ENCODE measurements at places on chromosomes 3 and 15.

DNA sequence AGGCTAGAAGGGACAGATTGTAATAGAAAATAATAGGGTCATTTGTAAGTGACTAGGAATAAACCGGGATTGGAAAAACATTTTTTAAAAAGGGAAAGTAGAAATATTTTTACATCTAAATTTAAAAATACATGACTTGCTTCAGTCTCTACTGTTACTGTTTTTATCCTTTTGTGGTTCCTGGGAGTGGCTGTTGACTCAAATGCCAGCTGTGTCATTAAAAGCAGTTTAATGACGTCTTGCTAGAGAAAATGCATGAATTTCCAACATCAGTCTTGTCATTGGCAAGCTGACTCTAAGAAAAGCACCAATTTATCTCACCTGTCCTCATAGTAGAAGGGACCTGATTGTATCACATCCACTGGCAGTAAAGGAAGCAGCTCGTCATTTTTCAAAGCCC, 16.7 kb upstream of the LCMT2 start:
- DNase-seq: no peak

GRCh38 chr15:40002295-40002694, 36.7 kb downstream of the SRP14 start:
- DNase-seq: peak; percentile 72

- DNase-seq: no peak
Measured at GRCh38 chr3:182292591-182292990, 500.7 kb upstream of the ATP11B start.

GRCh38 chr3:16028604-16029003, 145.9 kb upstream of the GALNT15 start:
- DNase-seq: no peak

GRCh38 chr15:85515212-85515611, 134.8 kb downstream of the AKAP13 start:
- no peak for DNase-seq

- DNase-seq: peak; percentile 45
Measured at GRCh38 chr3:13657660-13658435, 108.9 kb downstream of the FBLN2 start.

- DNase-seq: no peak
Measured at GRCh38 chr15:64163659-64164362, 989 bp upstream of the PPIB start.

DNA sequence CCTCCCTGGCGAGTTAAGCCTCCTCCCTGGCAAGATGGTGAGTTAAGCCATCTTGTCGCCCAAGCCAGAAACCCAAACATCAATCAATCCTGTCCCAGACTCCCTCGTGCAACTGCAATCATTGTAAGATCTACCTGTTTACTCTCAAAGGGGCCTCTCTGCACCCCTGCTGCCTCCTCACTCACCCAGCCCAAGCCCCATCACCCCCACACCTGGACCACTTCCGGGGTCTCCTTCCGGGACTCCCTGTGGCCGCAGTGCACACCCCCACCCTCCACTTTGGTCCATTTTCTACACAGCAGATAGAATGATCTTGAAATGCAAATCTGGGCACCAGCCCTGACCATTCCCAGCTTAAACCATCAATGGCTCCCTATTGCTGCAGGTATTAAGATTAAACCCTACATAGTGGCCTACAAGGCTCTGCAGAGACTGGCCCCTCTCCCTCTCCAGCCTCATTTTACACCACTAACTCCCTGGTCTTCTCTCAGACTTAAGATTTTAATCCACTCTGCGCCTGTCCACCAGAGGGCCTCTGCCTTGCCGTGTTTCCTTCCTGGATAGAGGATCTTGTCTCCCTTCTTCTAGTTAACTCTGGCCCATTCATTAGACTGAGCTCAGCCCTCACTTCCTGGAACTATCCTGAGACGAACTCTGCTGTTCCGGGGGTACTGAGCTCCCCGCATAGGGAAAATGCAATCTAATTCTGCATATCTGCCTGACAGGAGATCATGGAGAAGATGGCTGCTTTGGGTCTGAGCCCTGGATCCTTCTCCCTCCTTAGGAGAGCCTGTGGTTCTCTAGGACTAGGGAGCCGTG, 41.9 kb upstream of the SLC6A1 start:
- DNase-seq: peak; percentile 53

DNA sequence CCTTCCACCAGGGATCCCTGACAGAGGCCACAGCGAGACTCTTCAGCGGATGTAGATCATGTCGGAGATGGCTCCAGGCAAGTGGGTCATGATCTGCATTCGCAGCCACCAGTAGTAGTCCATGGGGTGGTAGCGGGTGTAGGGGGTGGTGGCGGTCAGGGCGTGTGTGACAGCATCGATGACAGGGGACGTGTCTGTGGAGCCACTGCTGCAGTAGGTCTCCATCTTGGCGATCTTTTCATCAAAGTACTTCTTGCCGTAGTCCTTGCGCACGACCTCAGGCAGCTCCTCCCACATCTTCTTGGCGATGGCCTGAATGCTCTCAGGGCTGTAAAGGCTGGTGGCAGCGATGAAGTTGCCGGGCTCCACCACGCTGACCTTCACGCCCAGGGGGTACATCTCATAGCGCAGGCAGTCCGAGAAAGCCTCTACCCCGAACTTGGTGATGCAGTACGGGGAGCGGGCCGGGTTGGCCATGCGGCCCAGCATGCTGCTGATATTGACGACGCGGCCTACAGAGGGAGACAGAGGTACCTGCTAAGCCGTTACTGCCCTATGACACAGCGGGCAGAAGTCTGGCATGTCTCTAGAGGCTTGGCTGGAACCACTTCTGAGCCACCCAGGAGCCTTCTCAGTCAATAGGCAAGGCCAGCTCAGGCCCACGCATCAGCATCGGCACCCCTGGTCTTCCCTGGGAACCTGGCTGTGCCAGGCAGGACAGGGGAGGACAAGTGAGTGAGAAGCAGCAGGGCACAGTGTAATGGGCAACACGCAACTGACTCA, 43.7 kb downstream of the BDH1 start:
- peak; percentile 45 for DNase-seq

GRCh38 chr3:7504886-7505775, 644.2 kb downstream of the GRM7 start:
- peak; percentile 78 for DNase-seq

- peak; percentile 99 for DNase-seq
Measured at GRCh38 chr3:124837730-124838186, 49.4 kb downstream of the ITGB5 start.

GRCh38 chr3:9715764-9716437, 12.3 kb downstream of the CPNE9 start:
- peak; percentile 78 for DNase-seq

DNA sequence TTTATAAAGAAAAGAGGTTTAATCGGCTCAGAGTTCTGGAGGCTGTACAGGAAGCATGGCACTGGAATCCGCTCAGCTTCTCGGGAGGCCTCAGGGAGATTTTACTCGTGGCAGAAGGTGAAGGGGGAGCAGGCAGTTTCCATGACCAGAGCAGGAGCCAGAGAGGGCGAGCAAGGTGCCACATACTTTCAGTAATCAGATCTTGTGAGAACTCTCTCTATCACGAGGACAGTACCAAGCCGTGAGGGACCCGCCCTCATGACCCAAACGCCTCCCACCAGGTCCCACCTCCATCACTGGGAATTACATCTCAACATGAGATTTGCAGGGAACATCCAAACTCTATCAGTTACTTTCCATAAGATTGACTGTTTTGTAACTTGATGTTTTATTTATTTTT, 70.7 kb upstream of the SYN2 start:
- no peak for DNase-seq

- DNase-seq: no peak
Measured at GRCh38 chr3:62833538-62833937, 41.7 kb downstream of the CADPS start.

- DNase-seq: peak; percentile 20
Measured at GRCh38 chr3:139120086-139121056, 75.7 kb upstream of the PRR23C start.

DNA sequence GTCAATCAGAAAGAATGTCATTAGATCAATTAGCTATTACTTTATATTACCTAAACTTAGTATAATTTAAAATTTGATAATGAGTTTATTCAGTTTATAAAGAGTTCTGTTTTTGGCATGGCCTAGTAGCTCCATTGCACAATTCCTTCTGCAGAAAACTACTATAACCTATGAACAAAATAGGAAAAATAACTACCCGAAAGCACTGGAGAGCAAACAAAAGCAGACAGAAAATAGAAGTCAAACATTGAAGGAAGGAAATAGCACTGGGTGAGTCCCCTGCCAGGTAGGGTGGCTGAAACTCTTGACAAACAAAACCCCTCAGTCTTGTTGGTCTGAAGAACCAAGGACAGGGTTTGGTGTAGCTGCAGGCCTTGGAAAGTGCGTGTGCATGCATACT, 37.5 kb downstream of the CMC1 start:
- DNase-seq: no peak

DNA sequence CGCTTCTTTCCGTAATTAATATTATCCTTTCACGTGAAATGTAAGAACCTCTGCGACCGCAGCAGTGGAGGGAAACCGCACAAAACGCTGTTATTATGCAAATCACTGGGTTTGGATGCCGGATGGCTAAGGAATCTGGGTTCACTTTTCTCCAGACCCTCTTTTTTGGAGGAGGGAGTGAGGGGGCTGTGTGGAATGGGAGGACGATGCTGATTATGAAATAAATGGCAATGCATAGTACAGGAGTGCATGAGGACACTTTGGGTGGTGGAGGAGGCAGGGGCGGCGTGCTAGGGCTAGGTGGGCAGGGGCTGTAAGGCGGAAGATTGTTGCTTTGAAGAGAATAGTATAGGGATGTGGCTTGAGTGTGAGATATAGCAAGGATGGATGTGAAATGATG, 1.8 kb downstream of the CADM2 start:
- DNase-seq: no peak

DNA sequence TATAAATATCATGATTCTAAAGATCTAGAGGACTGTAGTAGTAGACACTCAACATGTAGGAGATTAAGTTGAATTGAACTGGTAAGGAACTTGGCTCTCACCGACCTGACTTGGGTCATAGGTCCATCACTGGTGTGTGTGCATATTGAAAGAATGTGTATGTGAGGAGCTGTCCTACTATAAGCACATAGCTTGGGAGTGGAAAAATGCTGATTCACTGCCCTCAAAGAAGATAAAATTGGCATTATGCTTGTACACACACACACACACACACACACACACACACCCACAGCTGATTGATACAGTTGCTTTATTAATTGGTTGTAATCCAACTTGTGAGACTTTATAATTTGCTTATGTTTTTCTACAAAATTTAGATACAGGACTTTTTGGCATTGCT, 411.0 kb upstream of the NR2F2 start:
- peak; percentile 5 for DNase-seq

DNA sequence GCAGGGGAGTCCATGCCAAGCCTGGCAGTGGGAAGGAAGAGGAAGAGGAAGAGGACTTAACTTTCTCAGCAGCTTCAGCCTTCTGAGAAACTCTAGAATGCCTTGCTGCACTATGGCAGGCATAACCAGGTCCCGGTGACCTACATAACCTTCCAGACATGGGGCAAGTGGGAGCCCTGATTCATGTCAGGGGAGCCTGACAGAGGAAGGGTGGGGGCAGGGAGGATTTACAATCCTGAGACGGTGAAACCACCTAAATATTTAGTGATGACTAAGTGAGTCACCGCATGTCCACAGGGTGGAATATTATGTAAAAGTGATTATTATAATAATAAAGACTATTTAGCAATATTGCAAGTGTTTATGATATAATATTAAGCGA, 46.7 kb downstream of the AMOTL2 start:
- peak; percentile 67 for DNase-seq

- DNase-seq: no peak
Measured at GRCh38 chr3:4761759-4762158, 217.5 kb upstream of the BHLHE40 start.

DNA sequence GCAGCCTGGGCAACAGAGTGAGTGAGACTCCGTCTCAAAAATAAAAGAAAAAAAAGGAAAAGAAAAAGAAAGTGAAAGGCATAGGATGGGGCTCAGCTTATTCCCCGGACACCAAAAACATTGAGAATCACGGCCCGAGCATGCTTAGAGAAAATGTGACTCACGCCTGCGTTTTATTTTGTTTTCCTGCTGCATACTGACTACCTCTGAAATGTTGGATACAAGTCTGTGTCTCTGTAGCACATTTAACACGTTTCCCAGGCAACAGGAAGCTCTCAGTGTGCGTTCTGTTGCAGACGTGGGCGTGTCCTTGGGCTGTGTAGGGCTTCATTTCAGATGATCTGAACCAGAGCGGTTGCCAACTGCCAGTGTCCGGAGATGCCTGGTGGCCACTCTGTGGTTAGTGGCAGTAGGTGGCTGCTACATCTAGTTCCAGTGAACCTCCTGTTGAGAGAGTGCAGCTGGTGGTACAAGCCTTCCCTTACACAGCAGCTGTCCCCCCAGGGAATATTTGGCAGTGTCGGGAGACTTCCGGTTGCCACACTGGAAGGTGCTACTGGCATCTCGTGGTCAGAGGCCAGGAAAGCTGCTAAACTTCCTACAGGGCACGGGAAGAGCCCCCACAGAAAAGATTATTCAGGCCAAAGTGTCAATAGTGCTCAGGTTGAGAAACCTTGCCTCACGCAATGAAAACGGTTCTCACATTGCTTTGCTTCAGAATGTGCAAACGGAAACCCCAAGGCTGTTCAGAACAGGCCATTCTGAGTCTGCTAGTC, 3.0 kb downstream of the SLC51A start:
- no peak for DNase-seq

DNA sequence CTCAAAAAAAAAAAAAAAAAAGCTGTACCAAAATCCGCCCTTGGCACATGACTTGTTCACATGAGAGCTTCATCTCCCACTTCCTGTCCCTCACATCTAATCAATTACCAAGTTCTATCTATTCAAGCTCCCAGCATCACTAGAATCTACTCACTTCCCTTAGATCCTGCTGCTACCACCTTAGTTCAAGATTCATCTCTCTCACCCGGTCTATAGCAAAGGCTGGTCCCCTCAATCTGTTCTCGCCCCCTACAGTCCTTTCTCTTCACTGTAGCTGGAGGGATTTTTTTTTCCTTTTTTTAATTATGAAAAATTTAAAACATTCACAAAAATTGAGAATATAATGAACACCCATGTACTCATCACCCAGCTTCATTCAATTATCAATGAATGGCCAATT, 16.7 kb upstream of the GPR160 start:
- no peak for DNase-seq

- DNase-seq: no peak
Measured at GRCh38 chr15:58434334-58434875, 2.6 kb downstream of the LIPC start.

- no peak for DNase-seq
Measured at GRCh38 chr3:101689286-101689685, 2.8 kb upstream of the RPL24 start.

All from A549 (cell line).